Heart left ventricle (tissue), 16 donors: ENCODE measurements at places on chromosomes 4 and X. TPM values are rescaled to one million over a fixed set of nuclear protein-coding genes. Genes with fewer than 3 reads are reported as not detected.

GRCh38 chrX:74467656-74468055, 46.4 kb downstream of the SLC16A2 start:
- H3K27me3 ChIP-seq: no peaks in the 10 kb centered on the region
- H3K27ac ChIP-seq: no peak overlapping the region
- H3K4me3 ChIP-seq: no peak overlapping the region
- no peaks in the 10 kb centered on the region for H3K4me1 ChIP-seq
- DNase-seq: no peak

GRCh38 chr4:117755438-117755837, 278.8 kb upstream of the NDST3 start:
- no peak for DNase-seq
- H3K27me3 ChIP-seq: no peaks in the 10 kb centered on the region
- no peaks in the 10 kb centered on the region for H3K36me3 ChIP-seq

DNA sequence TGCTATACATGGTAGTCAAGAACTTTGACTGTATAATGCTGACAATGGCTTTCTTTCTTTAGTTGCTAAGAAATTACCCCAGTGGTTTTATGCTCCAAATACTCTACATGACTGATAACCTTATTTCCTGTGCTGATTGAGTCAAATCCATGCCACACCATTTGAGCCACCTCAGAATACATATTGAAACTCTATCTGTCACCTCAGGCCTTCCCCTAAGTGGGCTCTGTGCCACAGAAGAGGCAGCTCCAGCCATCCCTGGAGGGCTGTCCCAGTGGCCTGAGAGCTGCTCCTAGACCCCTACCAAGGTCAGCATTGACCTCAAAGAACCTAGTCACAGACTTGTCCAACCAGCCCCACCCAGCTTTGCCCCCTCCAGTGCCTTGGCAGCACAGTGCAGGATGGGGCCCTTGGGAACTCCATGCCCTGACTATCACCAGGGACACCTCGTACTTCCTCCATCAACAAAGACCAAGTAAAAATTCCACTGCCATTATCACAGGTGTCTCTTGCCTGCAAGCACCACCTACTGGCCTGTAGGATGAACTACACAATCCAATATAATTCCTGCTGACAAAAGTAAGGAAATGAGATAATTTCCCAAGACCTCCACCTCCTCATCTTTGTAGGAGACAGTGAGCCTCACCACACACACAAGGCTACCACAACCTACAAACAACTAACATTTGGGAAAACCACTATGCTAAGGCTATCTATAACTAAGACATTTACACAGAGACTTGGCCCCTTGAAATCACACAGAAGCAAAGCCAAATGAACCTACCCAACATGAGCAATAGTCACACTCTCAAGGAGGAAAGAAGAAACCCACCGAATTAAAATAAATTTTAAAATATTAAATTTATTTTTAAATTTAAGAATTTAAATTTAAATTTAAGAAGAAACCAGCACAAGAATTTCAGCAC, 239.9 kb downstream of the NKX6-1 start:
- no peak overlapping the region for H3K4me3 ChIP-seq
- H3K4me1 ChIP-seq: no peaks in the 10 kb centered on the region
- no peaks in the 10 kb centered on the region for H3K27me3 ChIP-seq
- no peaks in the 10 kb centered on the region for H3K36me3 ChIP-seq

Gene HTR2C
- not detected for total RNA-seq

DNA sequence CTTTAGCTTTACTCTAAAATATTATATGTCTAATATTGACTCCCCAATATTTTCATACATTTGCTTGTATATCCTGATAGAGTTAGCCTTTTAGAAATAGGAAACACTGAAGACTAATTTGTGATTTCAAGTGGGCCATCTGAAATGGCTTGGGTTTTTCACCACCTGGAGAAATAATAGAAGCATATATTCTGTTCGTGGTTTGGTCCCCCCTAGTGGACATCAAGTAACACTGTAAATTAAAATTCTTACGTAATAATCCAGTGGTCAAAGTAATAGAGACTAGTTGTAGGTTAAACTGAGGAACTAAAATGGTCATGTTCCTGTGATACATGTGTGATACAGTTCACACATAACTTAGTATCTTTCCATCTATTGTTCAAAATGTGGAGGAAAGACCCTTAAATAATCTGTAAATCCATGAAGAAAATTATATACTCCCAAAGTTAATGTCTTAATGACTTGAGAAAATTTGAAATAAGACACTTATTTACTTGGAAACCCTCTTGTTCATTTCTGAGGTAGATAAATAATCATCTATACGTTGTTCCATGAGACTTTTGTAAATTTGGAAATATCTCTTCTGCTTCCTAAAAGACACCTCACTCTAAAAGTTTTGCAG, 79.8 kb upstream of the SMARCAD1 start:
- H3K4me1 ChIP-seq: no peaks in the 10 kb centered on the region
- no peaks in the 10 kb centered on the region for H3K27me3 ChIP-seq
- H3K27ac ChIP-seq: no peak overlapping the region
- no peak for DNase-seq
- no peaks in the 10 kb centered on the region for H3K36me3 ChIP-seq
- no peak overlapping the region for H3K4me3 ChIP-seq
